ENCODE measurements at places on chromosomes 13 and 19. TPM values are rescaled to one million over a fixed set of nuclear protein-coding genes. Genes with fewer than 3 reads are reported as not detected.

GRCh38 chr13:43894438-43894837 is 14.7 kb downstream of the LACC1 start:
- no peak for DNase-seq

KCTD12 gene
- 8.9 TPM for polyA plus RNA-seq

DNA sequence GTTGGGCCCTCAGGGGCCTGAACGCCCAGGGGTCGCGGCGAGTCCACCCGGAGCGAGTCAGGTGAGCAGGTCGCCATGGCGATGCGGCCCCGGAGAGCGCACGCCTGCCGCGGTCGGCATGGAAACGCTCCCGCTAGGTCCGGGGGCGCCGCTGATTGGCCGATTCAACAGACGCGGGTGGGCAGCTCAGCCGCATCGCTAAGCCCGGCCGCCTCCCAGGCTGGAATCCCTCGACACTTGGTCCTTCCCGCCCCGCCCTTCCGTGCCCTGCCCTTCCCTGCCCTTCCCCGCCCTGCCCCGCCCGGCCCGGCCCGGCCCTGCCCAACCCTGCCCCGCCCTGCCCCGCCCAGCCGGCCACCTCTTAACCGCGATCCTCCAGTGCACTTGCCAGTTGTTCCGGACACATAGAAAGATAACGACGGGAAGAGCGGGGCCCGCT is at the start of gene CCNA1:
TSS of gene CCNA1 (plus strand) at position 390 of the 439 bp plus-strand sequence. CDS start 562 bp downstream, outside the sequence.
- no peak for DNase-seq

FAM216B gene
- polyA plus RNA-seq, result not detected

DNA sequence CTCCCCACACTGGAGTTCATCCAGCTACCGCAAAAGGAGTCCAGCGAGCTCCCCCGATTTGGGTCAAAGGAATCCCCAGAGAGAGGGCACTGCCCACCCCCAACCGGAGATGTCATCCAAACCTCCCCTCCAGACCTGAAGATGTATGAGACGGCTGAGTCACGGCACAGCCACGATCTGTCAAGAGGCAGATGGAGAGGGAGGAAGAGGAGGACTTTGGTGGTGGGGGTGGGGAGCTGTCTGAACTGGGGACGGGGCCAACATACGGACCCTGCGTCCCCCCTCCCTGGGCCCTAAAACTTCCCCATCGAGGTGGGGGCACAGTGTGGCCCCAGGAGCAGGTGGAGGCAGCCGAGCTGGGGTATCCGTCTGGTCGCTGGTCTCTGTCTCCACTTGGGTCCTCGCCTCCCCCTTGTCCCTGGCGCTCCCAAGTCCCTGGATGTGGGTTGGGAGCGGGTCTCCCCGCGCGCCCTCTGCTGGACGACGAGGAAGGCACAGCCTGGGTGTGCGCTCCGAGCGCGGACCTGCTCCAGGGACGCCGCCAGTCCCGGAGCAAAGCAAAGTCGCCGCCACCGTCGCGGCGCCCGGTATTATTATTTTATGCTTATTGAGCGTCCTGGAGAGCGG is 3.8 kb downstream of the PDE4A start:
- DNase-seq, result no peak

CARD8 gene
- polyA plus RNA-seq, result 6.2 TPM
